ENCODE measurements at places on chromosomes 12 and 14.

GRCh38 chr14:26941521-26941920 lies 343.7 kb upstream of the NOVA1 start:
- no peak for DNase-seq

DNA sequence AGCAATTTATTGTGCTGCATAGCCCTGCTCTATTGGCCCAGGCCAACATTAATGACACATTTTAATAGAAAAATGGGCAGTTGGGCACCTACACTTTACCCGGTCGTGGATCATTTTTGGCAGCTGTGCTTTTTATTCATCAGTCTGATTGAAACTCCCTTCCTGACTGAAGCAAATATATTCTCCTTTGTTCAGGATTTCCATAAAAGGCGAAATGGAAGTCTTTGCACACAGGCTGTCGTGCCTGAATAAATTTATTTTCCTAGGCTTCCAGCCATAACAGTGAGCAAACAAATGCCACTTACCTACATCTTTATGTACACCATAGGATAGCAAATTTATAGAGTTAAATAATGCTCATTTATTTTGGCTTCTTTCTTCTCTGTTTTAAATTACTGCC lies 480.7 kb upstream of the DCN start:
- no peak for DNase-seq

- no peak for DNase-seq
These were observed 171.2 kb downstream of the CCDC59 start for GRCh38 chr12:82187011-82187410.

- no peak for DNase-seq
These were observed 18.3 kb downstream of the TMEM106C start for GRCh38 chr12:47981496-47982260.

DNA sequence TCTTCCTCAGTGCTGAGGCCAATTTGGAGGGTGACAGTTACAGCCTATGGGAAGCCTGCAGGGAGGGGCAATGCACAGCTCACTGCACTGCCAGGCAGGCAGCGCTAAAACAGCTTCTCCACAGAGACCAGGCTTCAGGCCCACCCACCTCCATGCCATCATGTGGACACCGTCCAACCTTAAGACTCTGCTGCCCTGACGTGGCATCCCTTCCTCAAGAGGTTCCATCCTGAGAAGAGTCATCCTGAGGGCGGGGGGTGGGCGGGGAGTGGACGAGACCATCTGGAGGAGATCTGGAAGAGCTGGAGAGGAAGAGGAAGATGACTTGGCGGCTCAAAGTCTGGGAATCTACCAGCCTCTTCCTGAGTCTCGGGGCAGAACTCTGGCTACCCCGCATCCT lies 8.4 kb upstream of the ACVRL1 start:
- DNase-seq = peak; percentile 67

GRCh38 chr14:69013943-69014782 lies 35.1 kb upstream of the ACTN1 start:
- peak; percentile 71 for DNase-seq

DNA sequence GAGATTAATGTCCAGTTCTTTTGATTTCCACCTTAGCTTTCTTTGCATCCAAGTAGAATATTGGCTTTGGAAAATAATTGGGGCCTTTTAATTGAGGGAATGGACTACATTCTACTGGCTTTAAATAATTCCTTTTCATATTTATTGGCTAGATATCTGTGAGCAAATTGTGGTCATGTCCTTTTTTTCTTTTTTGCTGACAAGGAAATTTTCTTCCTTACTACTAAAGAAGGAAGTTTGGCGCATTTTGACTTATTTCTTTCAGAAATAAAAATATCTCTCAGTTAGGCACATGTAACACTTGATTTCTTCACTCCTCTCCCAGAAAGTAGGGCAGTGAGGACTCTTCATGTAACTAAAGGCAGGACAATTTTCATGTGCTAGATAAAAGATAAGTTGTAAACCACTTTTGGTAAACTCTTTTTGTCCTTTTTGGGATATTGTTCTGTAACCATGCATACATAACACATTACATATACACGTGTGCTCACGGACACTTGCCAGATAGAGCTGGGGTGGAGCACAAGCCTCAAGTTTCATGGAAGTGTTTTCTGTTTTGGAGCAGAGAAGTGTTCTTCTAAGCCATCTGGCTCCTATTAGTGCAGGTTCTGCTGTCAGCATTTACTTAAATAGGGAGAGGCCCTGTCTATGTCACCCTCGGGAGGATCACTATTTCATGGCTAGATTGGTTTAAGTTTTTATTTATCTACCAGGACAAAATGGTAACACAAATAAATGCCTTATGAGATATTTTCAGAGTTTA lies 85.1 kb upstream of the LRIG3 start:
- DNase-seq = peak; percentile 4
